ENCODE measurements at places on chromosomes 1 and 21. TPM values are rescaled to one million over a fixed set of nuclear protein-coding genes. Genes with fewer than 3 reads are reported as not detected.

PDPN gene
- total RNA-seq = not detected

OR2L8 gene
- total RNA-seq = not detected

GRCh38 chr1:7562729-7563605, 208.1 kb upstream of the VAMP3 start:
- DNase-seq = no peak

DNA sequence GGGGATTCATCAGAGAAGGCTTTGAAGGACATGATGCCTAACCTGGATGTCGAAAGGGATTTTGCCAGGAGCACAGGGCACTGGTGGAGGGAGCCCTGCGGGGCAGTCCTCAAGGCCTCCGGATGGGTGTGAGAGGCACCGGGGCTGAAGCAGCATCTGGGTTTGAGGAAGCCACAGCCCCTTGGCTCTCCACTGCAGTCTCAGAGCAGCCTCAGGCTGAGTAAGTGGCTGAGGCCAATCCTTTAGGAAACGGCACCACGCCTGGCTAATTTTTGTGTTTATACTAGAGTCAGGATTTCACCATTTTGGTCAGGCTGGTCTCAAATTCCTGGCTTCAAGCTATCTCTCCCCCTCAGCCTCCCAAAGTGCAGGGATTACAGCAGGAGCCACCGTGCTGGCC, 12.0 kb downstream of the ERVH48-1 start:
- no peak for DNase-seq

GRCh38 chr1:80064524-80064923, 1058.0 kb upstream of the ADGRL4 start:
- DNase-seq = no peak

Measured in HFFc6 (cell line).